A673 (cell line): ENCODE measurements at places on chromosomes 2 and 18. TPM values are rescaled to one million over a fixed set of nuclear protein-coding genes. Genes with fewer than 3 reads are reported as not detected.

DNA sequence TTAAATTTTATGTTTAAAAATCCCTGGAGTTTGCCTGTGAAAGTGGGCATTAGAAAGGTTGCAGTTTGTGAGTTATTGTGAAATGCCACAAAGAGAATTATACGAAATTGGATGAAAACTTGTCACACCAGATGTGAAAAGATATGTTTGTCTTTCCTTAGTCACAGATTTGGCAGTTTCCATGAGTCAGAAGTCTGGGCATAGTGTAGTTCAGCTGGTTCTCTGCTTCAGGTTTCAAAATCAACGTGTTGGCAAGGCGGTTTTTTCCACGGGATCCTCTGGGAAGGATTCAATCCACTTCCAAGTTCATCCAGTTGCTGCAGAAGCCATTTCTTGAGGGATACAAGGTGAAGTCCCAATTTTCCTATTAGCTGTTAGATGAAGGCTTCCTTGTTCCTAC, 658.0 kb upstream of the CDH2 start:
- H3K36me3 ChIP-seq, result no peaks in the 10 kb centered on the region
- no peaks in the 10 kb centered on the region for H3K27me3 ChIP-seq
- H3K4me1 ChIP-seq, result no peaks in the 10 kb centered on the region
- no peak overlapping the region for H3K4me3 ChIP-seq
- H3K27ac ChIP-seq, result no peak overlapping the region

The CD226 gene
- total RNA-seq, result 0.71 and 1.1 TPM in 2 replicates

- H3K27me3 ChIP-seq, result no peaks in the 10 kb centered on the region
- DNase-seq, result no peak
- no peak overlapping the region for H3K4me3 ChIP-seq
- no peak overlapping the region for H3K27ac ChIP-seq
Observed at GRCh38 chr18:50545936-50546335, 14.0 kb upstream of the MAPK4 start.

The RFTN2 gene
- total RNA-seq, result 5.8 and 7.3 TPM in 2 replicates

DNA sequence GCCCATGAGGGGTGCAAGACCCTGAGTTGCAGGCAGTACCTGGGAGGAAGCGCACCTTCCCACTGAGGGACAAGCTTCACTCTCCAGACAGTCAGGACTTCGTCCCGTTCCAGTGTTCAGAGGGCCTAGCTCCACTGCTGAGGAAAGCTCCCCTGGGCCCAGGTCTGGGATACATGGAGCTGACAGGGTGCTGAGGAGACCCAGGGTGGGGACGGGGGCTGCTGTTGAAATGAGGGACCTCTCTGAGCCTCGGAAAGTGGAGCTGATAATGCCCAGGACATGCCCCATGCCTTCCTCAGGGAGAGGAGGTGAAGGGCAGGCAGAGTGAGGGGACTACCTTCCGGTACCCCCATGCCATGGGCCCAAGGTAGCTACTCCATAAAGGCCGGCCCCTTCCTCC, 169.2 kb upstream of the MYCN start:
- no peak for DNase-seq
- no peaks in the 10 kb centered on the region for H3K4me1 ChIP-seq
- H3K27me3 ChIP-seq, result no peaks in the 10 kb centered on the region
- no peaks in the 10 kb centered on the region for H3K36me3 ChIP-seq
- H3K4me3 ChIP-seq, result no peak overlapping the region
- H3K27ac ChIP-seq, result no peak overlapping the region

DNA sequence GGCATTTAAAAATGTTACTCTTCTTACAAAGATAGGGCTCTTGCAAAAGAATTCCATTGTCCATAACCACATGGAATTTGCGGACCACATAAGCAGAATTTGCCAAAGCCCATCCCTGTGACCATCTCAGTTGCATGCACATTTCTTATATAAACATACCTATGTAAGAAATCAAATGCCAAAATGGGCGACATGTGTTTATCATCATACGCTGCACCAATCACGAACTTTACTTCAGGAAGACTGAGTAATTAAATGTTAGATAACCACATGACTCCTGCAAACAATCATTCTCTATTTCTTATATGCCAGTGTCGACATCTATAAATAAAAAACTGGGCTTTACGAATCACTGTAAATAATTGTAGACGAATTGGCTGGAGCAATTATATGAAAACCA, 186.1 kb upstream of the RBMS1 start:
- no peaks in the 10 kb centered on the region for H3K4me1 ChIP-seq
- no peak for DNase-seq
- no peak overlapping the region for H3K4me3 ChIP-seq

DNA sequence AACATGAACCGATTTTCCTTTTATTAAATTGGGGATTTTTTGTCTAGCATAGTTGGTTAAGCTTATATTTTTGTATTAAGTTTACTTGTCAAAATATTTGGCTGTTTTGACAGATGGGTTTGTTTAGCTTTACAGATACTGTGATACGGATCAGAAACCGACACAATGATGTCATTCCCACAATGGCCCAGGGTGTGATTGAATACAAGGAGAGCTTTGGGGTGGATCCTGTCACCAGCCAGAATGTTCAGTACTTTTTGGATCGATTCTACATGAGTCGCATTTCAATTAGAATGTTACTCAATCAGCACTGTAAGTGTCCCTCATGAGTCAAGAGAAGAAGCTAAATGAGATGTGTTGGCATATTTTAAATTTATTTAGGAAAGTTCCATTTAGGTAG, 8.5 kb downstream of the PDK1 start:
- peaks cover 18% of the 10 kb centered on the region for H3K36me3 ChIP-seq
- H3K27me3 ChIP-seq, result no peaks in the 10 kb centered on the region
- no peak overlapping the region for H3K27ac ChIP-seq
- no peak overlapping the region for H3K4me3 ChIP-seq

The IL1F10 gene
- not detected in 2 replicates for total RNA-seq

- no peak for DNase-seq
- H3K4me3 ChIP-seq, result no peak overlapping the region
- no peaks in the 10 kb centered on the region for H3K27me3 ChIP-seq
- H3K36me3 ChIP-seq, result no peaks in the 10 kb centered on the region
- H3K27ac ChIP-seq, result no peak overlapping the region
- H3K4me1 ChIP-seq, result no peaks in the 10 kb centered on the region
Observed at GRCh38 chr18:58649966-58650816, 21.1 kb upstream of the MALT1 start.

The RAX gene
- 18.3 and 19.3 TPM in 2 replicates for total RNA-seq

GRCh38 chr2:110805894-110806452, 73.6 kb downstream of the ACOXL start:
- H3K27me3 ChIP-seq, result peaks cover 27% of the 10 kb centered on the region
- H3K36me3 ChIP-seq, result no peaks in the 10 kb centered on the region
- H3K4me1 ChIP-seq, result no peaks in the 10 kb centered on the region
- H3K4me3 ChIP-seq, result no peak overlapping the region
- no peak for DNase-seq
- H3K27ac ChIP-seq, result no peak overlapping the region

GRCh38 chr2:136248242-136248641, 130.3 kb upstream of the CXCR4 start:
- no peak overlapping the region for H3K4me3 ChIP-seq
- H3K27ac ChIP-seq, result no peak overlapping the region
- no peaks in the 10 kb centered on the region for H3K4me1 ChIP-seq
- H3K36me3 ChIP-seq, result no peaks in the 10 kb centered on the region

DNA sequence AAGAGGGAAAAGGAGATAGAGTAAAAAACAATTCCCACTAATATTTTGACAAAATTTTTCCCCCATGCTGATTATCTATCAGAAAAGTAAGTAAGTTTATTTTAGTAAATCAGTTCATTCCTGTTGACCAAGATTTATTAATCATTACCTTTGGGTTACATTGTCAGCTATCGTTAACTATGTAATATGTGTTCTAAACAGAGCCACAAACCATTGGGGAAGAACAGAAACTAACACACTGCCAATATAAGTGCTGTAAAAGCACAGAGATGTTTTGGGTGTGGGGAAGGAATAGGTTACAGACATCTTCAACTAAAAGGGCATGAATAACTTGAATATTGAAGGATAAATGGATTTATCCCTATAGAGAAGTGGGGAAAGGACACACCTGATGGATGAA, 42.5 kb upstream of the ACADL start:
- no peak overlapping the region for H3K27ac ChIP-seq
- no peak for DNase-seq
- H3K4me1 ChIP-seq, result no peaks in the 10 kb centered on the region
- no peak overlapping the region for H3K4me3 ChIP-seq

- no peak for DNase-seq
- H3K4me1 ChIP-seq, result peaks cover 7% of the 10 kb centered on the region
- no peaks in the 10 kb centered on the region for H3K27me3 ChIP-seq
- H3K36me3 ChIP-seq, result no peaks in the 10 kb centered on the region
- no peak overlapping the region for H3K4me3 ChIP-seq
Observed at GRCh38 chr18:63145851-63146555, 173.6 kb downstream of the BCL2 start.

- peak overlapping the region; percentile 91 for H3K27ac ChIP-seq
- H3K27me3 ChIP-seq, result no peaks in the 10 kb centered on the region
- peaks cover 12% of the 10 kb centered on the region for H3K4me1 ChIP-seq
- H3K4me3 ChIP-seq, result peak overlapping the region; percentile 74
- H3K36me3 ChIP-seq, result peaks cover 41% of the 10 kb centered on the region
Observed at GRCh38 chr2:27051902-27052645, 606 bp downstream of the AGBL5 start.

The LHCGR gene
- not detected in 2 replicates for total RNA-seq

DNA sequence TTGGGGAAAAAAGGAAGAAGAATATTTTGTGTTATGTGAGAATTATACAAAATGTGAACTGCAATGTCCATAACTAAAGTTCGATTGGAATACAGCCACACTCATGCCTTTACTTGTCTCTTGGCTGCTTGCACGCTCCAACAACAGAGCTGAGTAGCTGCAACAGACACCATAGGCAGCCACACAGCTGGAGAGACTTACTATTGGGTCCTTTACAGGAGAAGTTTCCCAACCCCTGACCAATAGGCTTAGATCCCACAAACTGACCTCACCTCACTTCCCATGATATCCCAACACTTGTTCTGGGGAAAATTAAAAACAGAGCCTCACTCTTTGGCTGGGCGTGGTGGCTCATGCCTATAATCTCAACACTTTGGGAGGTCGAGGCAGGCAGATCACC, 213.8 kb downstream of the SH3BP4 start:
- H3K27me3 ChIP-seq, result no peaks in the 10 kb centered on the region
- H3K4me1 ChIP-seq, result peaks cover 16% of the 10 kb centered on the region
- H3K27ac ChIP-seq, result no peak overlapping the region
- H3K4me3 ChIP-seq, result no peak overlapping the region
- DNase-seq, result no peak

The STPG4 gene
- 0.37 and 0.75 TPM in 2 replicates for total RNA-seq

The SLC38A11 gene
- not detected in 2 replicates for total RNA-seq

GRCh38 chr2:100271210-100271609, 51.1 kb downstream of the LONRF2 start:
- H3K36me3 ChIP-seq, result no peaks in the 10 kb centered on the region
- no peak for DNase-seq
- no peaks in the 10 kb centered on the region for H3K4me1 ChIP-seq

GRCh38 chr18:6576718-6577375, 152.7 kb upstream of the ARHGAP28 start:
- no peak overlapping the region for H3K4me3 ChIP-seq
- H3K27me3 ChIP-seq, result no peaks in the 10 kb centered on the region
- H3K36me3 ChIP-seq, result no peaks in the 10 kb centered on the region
- no peak overlapping the region for H3K27ac ChIP-seq

The VIT gene
- total RNA-seq, result not detected in 2 replicates

- H3K4me1 ChIP-seq, result peaks cover 20% of the 10 kb centered on the region
- H3K4me3 ChIP-seq, result no peak overlapping the region
- no peak for DNase-seq
- no peak overlapping the region for H3K27ac ChIP-seq
Observed at GRCh38 chr2:12009323-12009905, 263.0 kb downstream of the LPIN1 start.

DNA sequence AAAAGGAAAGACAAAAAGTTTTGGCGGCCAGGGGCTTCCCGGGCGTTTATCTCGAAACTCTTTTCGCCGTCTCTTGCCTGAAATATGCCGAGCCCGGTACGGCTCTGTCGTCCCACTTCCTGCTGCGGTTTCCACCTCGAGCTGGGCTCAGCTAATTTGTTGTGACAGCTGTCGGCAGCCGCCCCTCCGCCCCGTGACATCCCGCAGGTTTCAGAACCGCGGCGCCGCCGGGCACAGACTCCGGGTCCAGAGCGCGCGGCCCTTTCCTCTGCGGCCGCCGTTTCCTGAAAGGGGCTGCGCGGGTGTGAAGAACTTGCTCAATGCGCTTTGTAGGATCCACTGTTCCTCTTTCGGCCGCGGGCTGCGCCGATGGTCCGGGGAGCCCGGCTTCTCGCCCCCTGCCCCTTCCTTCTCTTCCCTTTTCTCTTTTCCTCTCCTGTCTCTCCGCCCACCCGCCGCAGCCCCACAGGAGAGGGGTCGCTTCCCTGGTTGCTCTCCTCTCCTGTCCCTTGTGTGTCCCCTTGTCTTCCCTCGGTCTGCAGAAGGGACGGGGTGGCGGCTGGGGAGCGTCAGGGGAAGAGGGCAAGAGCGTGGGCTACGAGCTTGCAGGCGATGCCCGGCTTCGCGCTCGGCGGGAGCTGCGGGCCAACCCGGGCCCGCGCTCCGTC, 648 bp downstream of the ARID5A start:
- peak; percentile 60 for DNase-seq
- H3K36me3 ChIP-seq, result no peaks in the 10 kb centered on the region

GRCh38 chr18:48962252-48962993, 11.7 kb upstream of the SMAD7 start:
- no peak overlapping the region for H3K4me3 ChIP-seq
- H3K36me3 ChIP-seq, result no peaks in the 10 kb centered on the region
- H3K27me3 ChIP-seq, result no peaks in the 10 kb centered on the region

GRCh38 chr2:95526360-95527341, 42.1 kb upstream of the TRIM43B start:
- H3K36me3 ChIP-seq, result peaks cover 14% of the 10 kb centered on the region
- H3K27me3 ChIP-seq, result no peaks in the 10 kb centered on the region
- peak overlapping the region; percentile 90 for H3K27ac ChIP-seq
- H3K4me1 ChIP-seq, result no peaks in the 10 kb centered on the region
- peak; percentile 82 for DNase-seq

The BMP10 gene
- not detected in 2 replicates for total RNA-seq

The ARMC9 gene
- 14.3 and 14.9 TPM in 2 replicates for total RNA-seq

- no peaks in the 10 kb centered on the region for H3K36me3 ChIP-seq
- H3K27me3 ChIP-seq, result no peaks in the 10 kb centered on the region
- no peak for DNase-seq
- H3K4me3 ChIP-seq, result no peak overlapping the region
Observed at GRCh38 chr2:233223059-233223894, 28.2 kb upstream of the ATG16L1 start.

DNA sequence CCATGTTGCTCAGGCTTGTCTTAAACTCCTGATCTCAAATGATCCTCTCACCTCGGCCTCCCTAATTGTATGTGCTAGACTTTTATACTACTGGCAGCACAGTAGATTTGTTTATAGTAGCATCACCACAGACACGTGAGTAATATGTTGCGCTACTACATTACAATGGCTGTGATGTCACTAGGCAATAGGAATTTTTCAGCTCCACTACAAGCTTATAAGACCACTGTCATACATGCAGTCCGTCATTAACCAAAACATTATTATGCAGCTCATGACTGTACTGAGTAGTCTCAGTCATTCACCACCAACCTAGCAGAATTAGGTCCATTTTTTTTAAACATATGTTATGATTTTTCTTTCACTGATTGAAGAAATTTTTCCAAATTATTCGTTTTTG, 398.9 kb downstream of the DCC start:
- no peak overlapping the region for H3K27ac ChIP-seq
- H3K27me3 ChIP-seq, result no peaks in the 10 kb centered on the region
- H3K4me1 ChIP-seq, result no peaks in the 10 kb centered on the region
- DNase-seq, result no peak

The ERBB4 gene
- total RNA-seq, result 37.5 and 40.6 TPM in 2 replicates

The LRATD1 gene
- total RNA-seq, result not detected in 2 replicates

The CPLX4 gene
- not detected in 2 replicates for total RNA-seq
